ENCODE measurements at places on chromosomes 3 and 15. TPM values are rescaled to one million over a fixed set of nuclear protein-coding genes. Genes with fewer than 3 reads are reported as not detected.
A peak's percentile ranks its signal among the peaks of the same experiment; 100 is the strongest.

DNA sequence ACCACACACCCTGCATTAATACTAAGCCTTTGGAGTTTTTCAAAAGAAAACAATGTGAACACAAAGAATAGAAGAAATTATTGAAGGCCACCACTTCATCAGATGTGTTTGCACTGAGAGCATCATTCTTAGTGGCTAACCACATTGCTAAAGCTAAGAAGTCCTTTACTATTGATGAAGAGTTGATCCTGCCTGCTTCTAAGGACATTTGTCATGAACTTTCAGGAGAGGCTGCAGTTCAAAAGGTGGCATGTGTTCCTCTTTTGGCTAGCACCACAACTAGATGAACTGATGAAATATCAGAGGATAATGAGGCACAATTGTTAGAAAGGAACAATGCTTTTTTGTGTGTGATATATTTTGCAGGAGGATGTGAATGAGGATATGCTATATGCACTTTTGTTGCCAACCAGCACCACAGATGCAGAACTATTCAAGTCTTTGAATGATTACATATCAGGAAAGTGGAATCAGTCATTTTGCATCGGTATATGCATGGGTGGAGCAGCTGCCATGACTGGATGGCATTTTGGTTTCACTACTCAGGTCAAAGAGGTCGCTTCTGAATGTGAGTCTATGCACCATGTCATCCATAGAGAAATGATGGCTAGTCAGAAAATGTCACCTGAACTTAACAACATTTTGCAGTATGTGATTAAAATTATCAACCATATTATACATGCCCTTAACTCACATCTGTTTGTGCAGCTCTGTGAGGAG lies 2.5 kb upstream of the EID1 start:
- no peak for DNase-seq
- H3K36me3 ChIP-seq, result no peaks in the 10 kb centered on the region

- H3K27ac ChIP-seq, result no peak overlapping the region
- DNase-seq, result no peak
- no peaks in the 10 kb centered on the region for H3K4me1 ChIP-seq
- H3K27me3 ChIP-seq, result peaks cover 8% of the 10 kb centered on the region
- no peaks in the 10 kb centered on the region for H3K36me3 ChIP-seq
Measured at GRCh38 chr3:134028486-134029255, 1.1 kb downstream of the SLCO2A1 start.

DNA sequence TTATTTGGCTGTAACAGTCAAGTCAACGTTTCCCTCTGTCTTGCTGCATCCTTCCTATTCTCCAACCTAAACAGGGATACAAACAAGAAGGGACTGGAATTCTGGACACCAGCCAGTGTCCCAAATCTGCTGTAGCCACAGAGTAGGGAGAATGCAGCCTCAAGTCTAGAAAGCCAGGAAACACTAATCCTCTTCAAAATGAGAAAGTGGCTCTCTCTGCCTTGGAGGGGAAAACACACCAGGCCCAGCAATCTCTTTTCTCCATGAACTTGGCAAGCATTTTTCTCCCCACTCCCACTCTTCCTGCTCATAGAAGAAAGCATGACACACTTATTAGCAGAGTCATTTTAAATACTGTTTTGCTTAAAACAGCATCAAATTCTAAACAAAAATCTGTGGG lies 781.7 kb downstream of the SQOR start:
- no peaks in the 10 kb centered on the region for H3K27me3 ChIP-seq
- no peak overlapping the region for H3K27ac ChIP-seq

- no peak overlapping the region for H3K27ac ChIP-seq
- no peaks in the 10 kb centered on the region for H3K4me1 ChIP-seq
- H3K27me3 ChIP-seq, result no peaks in the 10 kb centered on the region
- H3K36me3 ChIP-seq, result no peaks in the 10 kb centered on the region
Measured at GRCh38 chr3:196016485-196016884, 65.4 kb downstream of the TFRC start.

DNA sequence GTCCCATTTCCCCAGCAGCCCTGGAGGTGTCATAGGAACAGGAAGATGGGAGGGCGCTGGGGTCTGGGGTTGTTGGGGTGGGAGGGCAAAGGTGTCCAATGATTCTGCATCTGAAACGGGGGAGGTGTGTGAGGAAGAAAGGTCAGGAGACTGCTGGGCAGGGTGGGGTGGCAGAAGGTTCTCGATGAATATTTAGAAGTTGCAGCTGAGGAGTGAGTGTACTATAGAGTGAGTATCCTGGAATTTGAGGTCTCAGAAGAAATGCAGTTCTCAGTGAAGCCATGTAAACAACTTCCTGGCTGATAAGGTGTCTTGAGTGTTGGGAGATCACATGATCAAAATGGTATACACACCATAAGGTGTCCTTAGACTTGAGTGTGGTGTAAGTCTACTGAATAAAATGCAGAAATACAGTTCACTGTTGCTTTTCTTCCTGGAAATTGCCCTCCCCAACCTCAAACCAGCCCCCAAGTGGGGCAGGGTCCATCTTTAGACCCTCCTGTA lies 9.9 kb downstream of the B3GNT5 start:
- no peak overlapping the region for H3K4me3 ChIP-seq
- no peaks in the 10 kb centered on the region for H3K27me3 ChIP-seq
- peaks cover 7% of the 10 kb centered on the region for H3K4me1 ChIP-seq
- no peaks in the 10 kb centered on the region for H3K36me3 ChIP-seq
- no peak for DNase-seq

GRCh38 chr3:72093270-72093991 lies 308.5 kb upstream of the PROK2 start:
- no peaks in the 10 kb centered on the region for H3K27me3 ChIP-seq
- H3K36me3 ChIP-seq, result no peaks in the 10 kb centered on the region
- H3K27ac ChIP-seq, result no peak overlapping the region
- no peaks in the 10 kb centered on the region for H3K4me1 ChIP-seq
- no peak overlapping the region for H3K4me3 ChIP-seq

- no peaks in the 10 kb centered on the region for H3K27me3 ChIP-seq
- H3K4me3 ChIP-seq, result no peak overlapping the region
- peak; percentile 71 for DNase-seq
Measured at GRCh38 chr3:55434789-55435188, 52.3 kb downstream of the WNT5A start.

- H3K36me3 ChIP-seq, result no peaks in the 10 kb centered on the region
- peaks cover 22% of the 10 kb centered on the region for H3K4me1 ChIP-seq
- DNase-seq, result no peak
- H3K27me3 ChIP-seq, result no peaks in the 10 kb centered on the region
- H3K4me3 ChIP-seq, result no peak overlapping the region
- no peak overlapping the region for H3K27ac ChIP-seq
Measured at GRCh38 chr3:193882091-193882490, 253.9 kb upstream of the HES1 start.

GRCh38 chr15:33443708-33444107 lies 132.9 kb downstream of the RYR3 start:
- no peaks in the 10 kb centered on the region for H3K27me3 ChIP-seq
- no peak overlapping the region for H3K4me3 ChIP-seq
- no peak overlapping the region for H3K27ac ChIP-seq
- no peak for DNase-seq
- no peaks in the 10 kb centered on the region for H3K36me3 ChIP-seq

DNA sequence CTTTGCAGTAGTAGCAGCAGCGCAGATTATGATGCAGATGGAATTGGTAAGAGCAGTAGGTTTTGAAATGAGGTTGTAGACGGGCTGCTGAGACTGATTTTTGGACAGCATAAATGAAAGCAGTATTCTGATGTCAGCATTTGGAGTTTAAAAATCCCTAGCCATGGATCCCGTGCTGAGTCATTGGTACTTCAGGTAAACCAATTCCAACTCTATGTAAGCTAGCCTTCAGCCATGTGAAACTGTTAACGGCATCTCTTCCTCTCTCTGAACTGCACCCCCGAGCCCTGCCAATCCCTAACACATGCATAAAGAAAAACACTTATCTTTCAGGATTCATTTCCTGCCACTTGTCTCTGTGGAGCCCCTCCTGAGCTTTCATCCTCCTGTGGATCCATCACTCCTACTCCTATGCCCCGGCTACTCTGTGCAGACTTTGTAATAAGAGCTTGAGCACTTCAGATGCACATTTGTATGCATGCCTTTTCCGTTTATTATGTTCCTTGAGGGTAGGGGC lies 119.0 kb downstream of the AKAP13 start:
- no peak overlapping the region for H3K27ac ChIP-seq
- H3K27me3 ChIP-seq, result no peaks in the 10 kb centered on the region
- H3K36me3 ChIP-seq, result no peaks in the 10 kb centered on the region
- H3K4me3 ChIP-seq, result no peak overlapping the region

DNA sequence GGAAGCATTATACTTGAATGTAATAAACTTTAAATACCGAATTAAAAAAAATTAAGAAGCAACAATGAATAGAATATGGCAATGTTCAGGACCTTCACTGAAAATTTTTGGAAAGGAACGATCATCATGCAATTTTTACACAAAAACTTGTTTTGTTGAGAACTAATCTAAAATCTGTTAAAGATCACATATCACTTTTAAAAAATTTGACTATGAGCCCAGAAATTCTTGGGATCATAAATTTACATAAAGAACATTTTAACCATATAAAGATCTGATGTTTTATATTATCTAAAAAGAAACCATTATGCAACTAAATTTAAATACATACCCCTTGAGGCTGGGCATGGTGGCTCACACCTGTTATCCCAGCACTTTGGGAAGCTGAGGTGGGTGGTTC lies 76.2 kb upstream of the MELTF start:
- H3K4me3 ChIP-seq, result no peak overlapping the region
- DNase-seq, result no peak
- H3K4me1 ChIP-seq, result no peaks in the 10 kb centered on the region
- H3K27me3 ChIP-seq, result no peaks in the 10 kb centered on the region
- no peak overlapping the region for H3K27ac ChIP-seq

FGD5 gene
- 23.9 TPM for total RNA-seq

PEX5L gene
- not detected for total RNA-seq

SPINK8 gene
- not detected for total RNA-seq

LDHAL6B gene
- total RNA-seq, result not detected
